CD4-positive, alpha-beta T cell treated with Interleukin-17A for 1 hour (primary cell): ENCODE measurements at places on chromosomes 16 and 17.

DNA sequence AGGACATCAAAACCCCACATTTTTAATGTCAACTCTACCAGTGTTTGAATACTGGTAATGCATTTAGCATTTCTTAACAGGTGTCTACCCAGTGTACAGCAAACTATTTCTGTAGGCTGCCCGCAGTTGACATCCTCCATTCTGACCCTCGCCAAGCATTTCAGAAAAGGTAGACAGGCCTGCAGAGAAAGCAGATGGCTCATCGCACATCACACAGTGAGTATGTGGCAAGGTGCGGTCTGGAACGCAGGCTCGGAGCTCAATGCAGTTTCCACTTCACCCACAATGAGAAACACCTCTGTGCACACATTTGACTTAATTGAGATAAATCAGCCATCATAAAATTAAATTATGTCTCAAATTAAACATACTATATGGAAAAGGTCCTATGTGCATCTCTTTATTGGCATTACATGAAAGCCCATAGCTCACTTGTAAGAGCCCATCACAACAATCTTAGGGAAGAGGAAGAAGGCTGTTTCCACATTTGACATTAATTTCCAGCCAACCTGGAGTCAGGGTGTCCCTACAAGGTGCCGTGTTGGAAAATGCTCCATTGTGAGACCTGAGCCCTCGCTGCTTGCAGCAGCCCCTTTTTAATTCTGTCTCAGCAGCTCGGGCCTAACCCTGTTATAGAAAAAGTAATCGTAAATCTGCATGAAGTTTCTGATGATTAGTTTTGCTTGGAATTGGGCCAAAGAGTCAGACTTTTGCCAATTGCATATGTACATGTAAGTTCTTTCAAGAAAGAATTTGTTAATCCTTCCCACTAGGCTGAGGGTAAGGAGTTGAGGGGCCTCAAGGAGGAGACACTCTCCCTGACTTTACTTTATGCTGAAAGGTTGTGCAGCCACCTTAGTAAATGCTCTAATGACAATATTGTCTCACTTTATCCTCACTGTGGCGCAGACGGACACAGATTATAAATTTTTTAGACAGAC, 378.7 kb upstream of the DYNLRB2 start:
- DNase-seq: no peak

DNA sequence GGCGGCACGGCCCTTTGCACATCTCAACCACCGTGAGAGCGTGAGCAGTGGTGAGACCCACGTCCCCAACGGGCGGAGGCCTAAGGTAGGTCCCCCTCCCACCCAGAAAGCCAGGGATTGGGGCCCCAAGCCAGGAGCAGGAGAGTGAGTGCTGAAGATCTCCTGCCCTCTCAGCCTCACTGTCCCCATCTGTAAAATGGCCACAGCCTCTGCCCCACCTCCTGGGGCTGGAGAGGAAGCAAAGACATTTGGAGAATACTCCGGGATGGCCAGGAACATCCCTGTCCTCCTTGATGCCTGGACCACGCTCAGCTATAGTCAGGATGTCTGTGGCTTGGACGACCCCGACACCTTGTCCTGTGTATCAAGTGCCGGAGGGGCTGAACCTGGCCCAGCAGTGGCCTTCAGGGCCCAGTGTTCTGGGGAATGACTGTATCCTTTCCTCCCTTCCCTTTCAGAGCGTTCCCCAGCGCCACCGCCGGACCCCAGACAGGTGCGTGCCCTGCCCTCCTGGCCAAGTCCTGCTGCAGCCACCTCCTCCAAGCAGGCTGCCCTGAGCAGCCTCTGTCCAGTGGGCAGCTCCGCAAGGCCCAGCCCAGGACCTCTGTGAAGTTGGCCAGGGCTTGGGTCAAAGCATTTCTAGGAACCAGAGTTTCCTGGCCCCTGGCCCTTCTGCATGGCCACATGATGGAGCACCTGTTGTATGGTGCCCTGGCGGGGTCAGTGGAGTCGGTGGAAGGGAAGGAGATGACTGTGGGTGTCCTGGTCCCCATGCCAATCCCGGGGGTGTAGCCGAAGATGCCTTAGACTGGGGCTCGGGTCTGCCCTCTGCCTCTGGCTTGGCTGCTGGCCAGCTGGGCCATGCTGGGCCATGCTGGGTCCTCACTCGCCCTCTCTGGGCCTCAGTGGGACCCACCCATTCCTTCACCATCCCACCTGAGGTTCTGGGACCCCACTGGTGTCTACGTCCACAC, 38.4 kb downstream of the ADCY7 start:
- no peak for DNase-seq

GRCh38 chr16:50012182-50012581, 12.8 kb upstream of the CNEP1R1 start:
- no peak for DNase-seq

DNA sequence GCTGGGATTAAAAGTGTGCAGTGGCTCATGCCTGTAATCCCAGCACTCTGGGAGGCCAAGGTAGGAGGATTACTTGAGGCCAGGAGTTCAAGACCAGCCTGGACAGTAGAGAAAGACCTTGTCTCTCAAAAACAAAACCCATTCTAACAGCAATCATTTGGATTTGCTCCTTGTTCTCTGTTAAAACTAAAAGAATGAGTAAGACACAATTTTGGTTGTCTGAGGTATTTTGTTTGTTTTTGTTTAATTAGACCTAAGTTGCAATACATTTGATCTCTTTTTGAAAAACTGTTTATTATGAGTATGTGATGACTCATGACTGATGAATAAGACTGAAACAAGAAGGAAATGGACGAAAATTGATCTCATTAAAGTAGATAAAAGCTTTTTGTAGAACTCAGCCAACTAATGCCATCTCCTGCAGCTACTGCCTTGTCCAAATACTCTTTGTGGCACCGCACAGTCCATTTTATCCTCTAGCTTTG, 29.0 kb downstream of the GLG1 start:
- no peak for DNase-seq

- no peak for DNase-seq
Measured at GRCh38 chr17:80529104-80529903, 15.3 kb upstream of the RPTOR start.

GRCh38 chr16:81630635-81631031, 148.5 kb upstream of the PLCG2 start:
- no peak for DNase-seq

GRCh38 chr16:89599451-89599858, 14.0 kb upstream of the DPEP1 start:
- DNase-seq: peak; percentile 21

GRCh38 chr17:62911114-62911513, 54.9 kb upstream of the TANC2 start:
- no peak for DNase-seq

GRCh38 chr17:63304704-63305261, 141.3 kb downstream of the CYB561 start:
- DNase-seq: no peak

- no peak for DNase-seq
Measured at GRCh38 chr17:62565817-62566216, 61.7 kb upstream of the MRC2 start.

GRCh38 chr16:53089434-53090285, 34.9 kb downstream of the CHD9 start:
- DNase-seq: no peak

DNA sequence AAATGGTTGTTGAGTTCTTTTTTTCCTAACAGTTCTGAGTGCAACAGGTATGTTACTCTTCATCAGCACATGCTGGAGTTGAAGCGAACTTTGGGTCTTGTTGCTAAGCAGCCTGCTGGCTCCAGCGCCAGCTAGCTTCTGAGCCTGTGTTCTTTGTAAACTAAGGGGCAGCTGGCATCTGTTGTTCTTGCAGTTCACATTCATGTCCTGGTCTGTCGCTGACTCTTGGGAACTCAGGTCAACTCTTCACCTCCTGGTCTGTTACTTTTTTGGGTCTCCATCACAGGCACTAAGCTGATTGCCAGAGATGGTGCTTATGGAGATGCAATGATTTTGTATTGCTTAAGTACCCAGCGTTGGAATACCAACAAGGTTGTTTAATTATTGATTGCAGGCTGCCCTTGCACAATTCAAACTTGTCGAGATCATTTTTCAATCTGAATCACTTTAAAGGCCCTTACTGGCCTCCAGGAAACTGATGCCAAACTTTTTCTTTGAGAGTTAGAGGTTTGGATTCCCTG, 40.9 kb downstream of the USP10 start:
- DNase-seq: no peak

- DNase-seq: no peak
Measured at GRCh38 chr17:66939461-66940114, 24.9 kb upstream of the CACNG4 start.
